ENCODE measurements at places on chromosomes 6 and 20.

- no peak for DNase-seq
Measured at GRCh38 chr20:46990017-46990595, 95.5 kb downstream of the EYA2 start.

- DNase-seq, result no peak
Measured at GRCh38 chr6:4903751-4904370, 100.0 kb downstream of the RPP40 start.

DNA sequence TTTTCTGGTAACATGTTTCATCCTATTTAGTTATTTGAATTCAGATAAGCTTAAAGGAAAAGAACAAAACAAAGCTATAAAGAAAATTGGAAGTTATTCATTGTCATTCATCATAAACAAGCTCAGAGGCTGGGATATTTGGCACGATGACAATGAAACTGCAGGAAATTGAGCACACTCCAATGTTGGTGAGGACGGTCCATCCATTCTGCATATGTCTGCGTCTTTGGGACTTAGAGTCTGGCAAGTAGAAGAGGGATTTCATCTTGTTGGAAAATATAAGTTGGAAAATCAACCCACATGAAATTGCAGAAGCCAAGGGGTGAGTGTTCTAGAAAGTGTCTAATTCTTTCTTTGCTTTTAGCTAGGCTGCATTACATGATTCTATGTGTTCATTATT lies 78.4 kb downstream of the HDGFL1 start:
- DNase-seq, result no peak

GRCh38 chr6:134596191-134596590 lies 278.3 kb upstream of the SGK1 start:
- DNase-seq, result no peak

DNA sequence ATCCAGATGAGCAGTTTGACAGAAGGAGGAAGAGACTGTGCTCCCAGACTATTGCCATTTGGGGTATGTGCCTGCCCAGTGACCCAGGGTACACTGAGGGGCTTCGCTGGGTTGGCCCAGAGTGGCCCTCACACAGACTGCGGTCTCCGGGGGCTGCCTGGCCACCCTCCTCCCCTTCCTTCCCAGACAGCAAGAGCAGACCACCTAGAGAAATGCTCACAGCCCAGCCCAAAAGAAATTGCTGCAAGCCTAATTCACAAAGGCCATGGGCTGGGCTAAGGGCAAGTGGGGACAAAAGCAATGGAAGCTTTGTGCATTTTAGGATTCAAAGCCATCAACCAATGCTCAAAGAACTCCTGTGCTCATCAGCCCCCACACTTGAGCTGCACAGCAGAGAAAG lies 277.6 kb downstream of the CDC5L start:
- DNase-seq, result no peak

DNA sequence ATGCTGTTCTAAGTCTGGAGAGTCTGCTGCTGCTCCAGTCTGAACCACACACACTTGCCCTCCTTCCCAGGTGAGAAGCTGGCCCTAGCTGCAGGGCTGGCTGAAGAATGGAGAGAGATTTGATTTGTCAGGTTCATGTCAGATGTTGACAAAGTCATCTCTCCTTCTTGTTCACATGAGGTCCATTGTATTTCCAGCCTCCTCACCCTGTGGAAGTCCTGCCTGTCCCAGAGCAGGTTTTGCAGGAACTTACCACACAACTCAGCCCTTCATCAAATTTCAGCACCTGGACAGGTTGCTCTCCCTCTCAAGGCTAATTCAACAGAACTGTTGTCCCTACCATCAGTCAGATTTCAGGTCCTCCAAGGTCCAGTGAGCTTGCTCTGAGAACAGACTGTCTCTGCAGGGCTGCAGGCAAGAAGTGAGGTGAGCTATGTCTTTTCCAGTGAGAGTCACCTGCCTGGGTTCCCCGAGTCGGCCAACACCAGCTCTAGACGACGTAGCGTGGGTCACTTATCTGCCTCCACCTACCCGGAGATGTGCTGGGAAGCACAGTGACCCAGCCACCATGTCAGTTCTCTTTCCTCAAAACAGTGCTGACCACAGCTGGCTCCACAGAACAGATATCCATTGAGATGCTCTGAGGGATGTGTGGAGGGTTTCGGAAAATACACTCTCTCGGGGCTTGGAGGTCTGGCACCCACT lies 58.0 kb upstream of the CD93 start:
- no peak for DNase-seq
